ENCODE measurements at places on chromosomes 1 and 21.
A peak's percentile ranks its signal among the peaks of the same experiment; 100 is the strongest.

DNA sequence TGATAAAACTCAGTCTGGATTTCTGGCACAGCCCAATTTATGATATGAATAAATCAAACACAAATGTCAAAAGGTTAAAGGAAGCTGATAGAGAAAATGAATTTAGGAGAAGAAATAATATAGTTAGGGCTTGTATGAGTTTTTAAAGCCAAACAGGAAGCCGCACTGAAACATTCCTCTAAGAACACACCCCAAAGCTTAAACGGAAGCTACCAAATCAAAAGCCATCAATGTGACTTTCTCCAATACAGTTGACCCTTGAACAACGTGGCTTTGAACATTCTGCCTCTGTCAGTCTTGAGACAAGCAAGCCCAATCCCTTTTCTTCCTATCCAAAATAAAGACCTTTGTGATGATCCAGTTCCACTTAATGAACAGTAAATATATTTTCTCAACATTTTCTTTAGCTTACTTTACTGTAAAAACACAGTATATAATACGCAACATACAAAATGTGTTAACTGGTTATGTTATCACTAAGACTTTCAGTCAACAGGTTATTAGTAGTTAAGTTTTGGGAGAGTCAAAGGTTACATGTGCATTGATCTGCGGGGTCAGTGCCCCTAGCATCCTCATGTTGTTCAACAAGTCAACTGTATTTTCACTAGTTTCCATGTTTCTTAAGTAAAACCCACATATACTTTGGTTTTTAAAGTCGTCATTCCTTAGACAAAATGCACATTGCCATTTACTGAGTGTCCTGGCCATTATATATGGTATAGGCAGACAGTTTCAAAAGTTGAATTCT is 11.2 kb downstream of the SERBP1 start:
- DNase-seq: no peak

DNA sequence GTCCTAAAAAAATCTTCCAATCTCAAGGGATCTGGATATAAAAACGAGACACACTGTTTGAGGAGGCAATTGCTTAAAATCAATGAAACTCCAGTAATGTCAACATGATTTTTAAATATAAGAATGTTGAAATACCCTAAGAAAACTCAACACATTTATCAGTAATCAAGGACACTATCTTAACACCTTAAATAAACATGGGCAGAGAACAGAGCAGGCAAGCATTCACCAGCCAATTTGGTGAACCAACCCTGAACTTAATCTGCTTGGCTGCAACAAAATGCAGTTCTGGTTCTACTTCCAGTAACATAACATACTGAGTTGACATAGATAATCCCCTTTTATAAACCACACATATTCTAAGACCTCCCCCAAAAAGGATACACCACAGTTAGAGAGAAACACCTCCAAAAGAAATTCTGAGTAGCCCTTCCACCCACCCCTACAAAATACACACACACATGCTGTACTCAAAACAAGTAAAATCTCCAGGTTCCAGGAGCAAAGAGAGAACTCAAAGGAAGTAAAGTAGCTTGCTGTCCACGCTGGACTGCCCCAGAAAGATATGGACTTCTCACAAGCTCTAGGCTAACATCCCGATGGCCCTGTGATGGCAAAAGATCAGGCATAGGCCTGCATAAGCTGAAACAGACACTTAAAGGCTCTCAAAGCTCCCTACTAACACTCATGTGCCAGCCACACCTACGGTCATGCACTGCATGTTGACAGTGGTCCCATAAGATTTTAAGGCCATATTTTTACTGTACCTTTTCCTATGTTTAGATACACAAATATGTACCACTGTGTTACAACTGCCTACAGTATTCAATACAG is 30.5 kb downstream of the TP53BP2 start:
- DNase-seq: no peak

DNA sequence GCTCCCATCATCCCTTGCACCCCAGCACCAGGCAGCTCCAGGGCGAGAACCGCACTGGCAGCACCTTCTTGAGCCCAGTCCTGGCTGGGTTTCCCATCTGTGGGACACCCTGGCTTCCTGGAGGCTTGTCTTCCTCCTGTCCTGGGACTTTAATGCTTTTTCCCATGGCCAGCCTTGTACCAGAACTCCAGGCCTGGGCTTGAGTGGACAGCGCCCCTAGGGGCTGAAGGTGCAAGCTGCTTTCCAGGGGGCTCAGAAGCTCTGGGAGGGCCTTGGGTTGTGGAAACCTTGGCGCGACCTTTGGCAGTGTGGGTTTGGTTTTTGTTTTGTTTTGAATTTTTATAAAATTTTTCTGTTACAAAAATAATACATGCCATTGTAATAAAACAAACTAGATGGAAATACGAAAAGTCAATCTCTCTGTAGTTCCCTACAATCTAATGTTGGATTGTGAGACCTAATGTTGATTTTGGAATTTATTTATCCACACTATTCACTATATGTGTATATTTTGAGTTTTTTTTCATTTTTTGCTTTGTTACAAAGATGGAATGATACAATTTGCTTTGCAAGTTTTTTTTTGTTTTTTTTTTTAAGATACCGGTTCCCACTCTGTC is 33.8 kb upstream of the RPL11 start:
- no peak for DNase-seq

- no peak for DNase-seq
Measured at GRCh38 chr1:46526691-46527291, 24.7 kb downstream of the KNCN start.

DNA sequence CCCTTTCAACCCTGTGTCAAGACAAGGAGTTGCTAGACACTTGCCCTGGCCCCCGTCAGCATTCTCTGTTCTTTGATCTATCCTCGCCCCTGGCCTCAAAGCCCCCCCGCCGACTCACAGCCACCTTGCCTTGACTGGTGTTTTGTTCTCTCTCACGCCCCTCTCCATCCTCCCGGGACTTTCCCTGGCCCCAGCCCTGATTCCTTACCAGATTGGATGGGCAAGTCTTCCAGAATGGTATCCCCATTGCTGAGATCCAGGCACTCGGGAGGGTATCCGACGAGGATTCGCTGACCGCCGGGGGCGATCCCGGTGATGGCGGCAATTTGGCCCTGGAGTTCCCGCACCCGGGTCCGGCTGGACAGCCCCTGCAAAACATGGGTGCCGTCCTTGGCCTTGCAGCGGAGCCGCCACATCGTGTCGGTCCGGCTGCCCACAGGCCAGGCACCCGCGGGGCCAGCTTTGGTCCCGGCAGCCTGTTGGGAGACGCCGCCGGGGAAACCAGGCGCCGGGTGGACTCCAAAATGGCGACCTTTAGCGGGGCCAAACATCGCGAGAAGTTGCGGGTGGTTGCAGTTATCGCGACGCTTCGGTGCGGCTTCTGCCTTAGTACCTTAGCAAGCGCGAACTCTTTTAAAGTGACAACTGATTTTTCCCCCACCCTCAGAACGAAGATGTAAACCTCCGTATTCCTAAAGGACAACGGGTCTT is 373 bp downstream of the YOD1 start:
- peak; percentile 77 for DNase-seq

DNA sequence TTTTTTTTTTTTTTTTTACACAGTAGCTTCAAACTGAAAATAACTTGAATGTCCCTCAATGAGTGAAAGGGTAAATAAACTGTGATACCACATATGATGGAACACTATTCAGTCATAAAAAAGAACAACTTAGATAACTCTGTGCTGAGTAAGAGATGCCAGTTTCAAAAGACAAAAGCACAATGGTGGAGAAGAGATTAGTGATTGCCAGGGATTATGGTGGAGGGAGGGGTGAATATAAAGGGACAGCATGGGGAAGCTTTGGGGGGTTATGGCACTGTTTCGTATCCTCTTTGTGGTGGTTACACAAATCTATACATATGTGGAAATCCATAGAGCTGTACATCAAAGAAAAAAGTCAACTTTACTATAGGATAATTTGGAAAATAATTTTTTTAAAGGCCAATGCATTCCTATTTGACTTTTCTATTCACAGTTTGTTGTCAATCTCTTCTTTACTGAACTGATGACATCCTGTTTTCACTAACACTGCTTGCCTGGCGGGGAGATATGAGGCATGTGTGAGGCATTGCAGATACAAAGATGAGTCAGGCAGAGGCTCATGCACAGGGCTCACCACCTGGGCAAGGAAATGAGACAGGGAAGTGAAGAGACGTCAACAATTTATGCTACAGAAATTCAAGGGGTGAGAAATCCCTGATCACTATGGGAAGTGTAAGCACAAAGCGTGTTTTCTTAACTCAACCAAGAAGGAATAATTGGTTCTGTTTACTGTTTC is 302.7 kb downstream of the DUSP10 start:
- peak; percentile 10 for DNase-seq

- DNase-seq: no peak
Measured at GRCh38 chr1:162253790-162254189, 122.9 kb downstream of the SPATA46 start.

DNA sequence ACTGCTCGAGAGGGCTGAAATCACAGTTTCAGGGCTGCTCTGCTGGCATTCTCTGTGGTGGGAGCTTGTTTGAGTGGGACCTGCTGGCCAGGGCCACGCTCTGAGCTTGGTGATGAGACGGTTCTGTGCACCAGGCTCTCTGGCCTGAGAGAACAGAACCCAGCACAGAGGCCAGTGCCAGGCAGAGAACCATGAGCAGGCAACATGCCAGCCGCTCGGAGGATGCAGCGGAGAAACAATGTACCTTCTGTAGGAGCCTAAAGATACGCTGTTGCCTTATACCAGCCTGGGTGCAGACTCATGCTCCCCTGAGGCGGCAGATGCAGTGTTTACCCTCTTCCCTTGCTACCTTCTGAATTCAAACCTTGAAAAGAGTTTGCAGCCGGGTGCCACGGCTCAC is 10.0 kb downstream of the C2CD2 start:
- no peak for DNase-seq

GRCh38 chr1:211876851-211877590 is 46.5 kb upstream of the LPGAT1 start:
- DNase-seq: no peak

GRCh38 chr1:53625049-53625448 is 113.9 kb downstream of the GLIS1 start:
- no peak for DNase-seq

- no peak for DNase-seq
Measured at GRCh38 chr1:240310226-240310925, 218.7 kb downstream of the FMN2 start.

GRCh38 chr21:44816761-44817505 is 929 bp downstream of the SUMO3 start:
- no peak for DNase-seq

GRCh38 chr1:7500381-7501083 is 270.6 kb upstream of the VAMP3 start:
- DNase-seq: no peak

DNA sequence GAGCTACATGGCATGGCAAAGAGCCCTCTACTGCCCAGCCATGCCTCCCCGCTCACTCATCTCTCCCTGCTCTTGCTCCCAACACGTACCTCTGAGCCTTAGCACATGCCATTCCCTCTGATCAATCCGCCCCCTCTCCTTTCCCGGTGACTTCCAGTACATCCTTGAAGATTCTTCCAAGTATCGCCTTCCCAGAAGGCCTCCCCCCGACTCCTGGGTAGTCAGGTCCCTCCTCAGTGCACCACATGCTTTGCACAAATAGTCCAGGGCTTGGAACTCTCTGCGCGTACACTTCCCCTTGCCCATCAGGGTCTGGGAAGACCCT is 77.0 kb upstream of the IFFO2 start:
- no peak for DNase-seq

DNA sequence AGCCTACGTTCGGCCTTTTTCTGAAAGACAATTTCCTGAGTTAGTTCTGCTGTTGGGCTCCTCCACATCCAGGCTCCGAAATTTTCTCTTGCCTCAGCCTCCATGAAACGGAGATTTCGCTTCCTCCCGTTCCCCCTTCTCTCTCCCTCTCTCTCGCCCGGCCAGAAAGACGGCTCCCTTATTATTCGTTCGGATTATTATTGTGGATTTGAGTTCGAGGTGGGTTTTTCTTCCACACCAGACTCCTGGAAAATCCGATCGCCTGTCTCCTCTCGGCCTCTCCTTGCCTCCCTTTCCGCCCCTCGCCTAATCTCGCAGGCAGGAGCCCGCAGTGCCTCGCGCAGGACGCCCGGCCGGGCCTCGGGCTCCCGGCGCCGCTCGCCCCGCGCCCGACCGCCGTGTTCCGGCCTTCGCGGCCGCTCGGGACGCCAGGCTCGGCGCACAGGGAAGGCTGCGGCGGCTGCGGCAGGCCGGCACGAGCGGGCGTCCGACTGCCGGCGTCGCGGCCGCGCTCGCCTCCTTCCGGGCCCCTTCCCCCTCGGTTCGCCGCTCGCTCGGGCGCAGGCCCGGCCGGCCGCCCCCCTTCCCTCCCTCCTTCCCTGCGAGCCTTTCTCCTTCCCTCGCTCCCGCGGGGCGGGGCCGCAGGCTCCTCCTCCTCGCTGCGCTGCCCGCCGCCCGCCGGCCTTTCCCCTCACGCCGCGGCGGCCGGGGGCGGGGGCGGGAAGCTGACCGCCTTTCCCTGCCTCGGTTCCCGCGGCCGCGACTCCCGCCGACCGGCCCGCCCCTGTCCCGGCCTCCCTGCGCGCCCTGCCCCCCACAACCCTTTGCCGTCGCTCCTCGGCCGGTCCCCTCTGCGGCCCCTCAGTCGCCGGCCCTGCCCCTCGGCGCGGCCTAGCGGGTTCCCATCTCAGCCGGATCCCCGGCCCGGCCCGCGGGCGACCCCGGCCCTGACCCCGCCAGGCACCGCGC is at the start of gene ARHGEF11:
ARHGEF11 (minus strand) TSS at position 493 of the 969 bp plus-strand sequence. CDS start 1,412 bp downstream, outside the sequence.
- no peak for DNase-seq

DNA sequence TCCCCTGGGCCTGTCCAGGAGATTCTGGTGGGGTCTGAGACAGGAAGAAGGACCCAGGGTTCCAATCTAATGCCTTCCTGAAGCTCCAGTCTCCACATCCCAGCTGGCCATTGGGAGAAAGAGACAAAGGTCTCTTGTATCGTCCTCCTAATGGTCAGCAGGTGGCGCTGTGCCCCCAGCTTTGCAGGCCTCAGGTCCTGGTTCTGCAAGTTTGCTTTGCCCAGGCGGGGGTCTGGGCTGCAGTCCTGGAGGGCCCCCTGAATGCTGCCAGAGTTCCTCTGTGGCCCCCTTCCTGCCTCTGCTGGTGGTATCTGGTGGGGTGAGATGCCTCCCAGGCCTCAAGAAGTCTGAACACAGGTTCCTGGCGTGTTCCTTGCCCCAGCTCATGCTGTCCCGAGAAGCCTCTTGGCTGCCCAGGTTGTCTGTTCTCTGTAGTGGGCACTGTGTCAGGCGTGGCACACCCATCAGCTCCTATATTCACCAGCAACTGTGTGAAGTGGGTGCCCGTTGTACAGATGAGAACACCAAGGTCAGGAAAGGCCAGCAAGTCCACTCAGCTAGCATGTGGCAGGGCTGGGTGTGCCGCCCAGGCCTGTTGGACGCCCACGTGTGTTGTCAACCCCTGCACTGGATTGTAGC is 33.8 kb upstream of the CSF3R start:
- DNase-seq: peak; percentile 8

DNA sequence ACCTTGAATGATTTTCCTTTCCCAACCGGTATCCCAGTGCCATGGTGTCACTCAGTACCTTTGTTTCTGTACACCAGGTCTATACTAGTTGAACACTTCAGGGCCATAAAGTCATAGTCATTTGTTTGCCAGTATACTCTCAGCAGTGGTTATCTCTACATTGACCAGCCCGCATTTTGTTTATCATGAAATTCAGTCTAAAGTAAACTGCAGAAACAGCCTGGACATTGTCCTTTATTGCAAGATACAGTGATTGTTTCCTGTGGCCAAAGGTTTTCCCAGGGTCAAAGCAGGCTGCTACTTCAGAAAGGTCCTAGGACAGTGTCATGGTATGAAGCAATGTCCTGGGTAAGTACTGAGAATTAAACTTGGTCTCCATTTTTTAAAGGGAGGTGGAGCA is 407.4 kb downstream of the RWDD3 start:
- no peak for DNase-seq
